ENCODE measurements at places on chromosomes 12 and 14. TPM values are rescaled to one million over a fixed set of nuclear protein-coding genes. Genes with fewer than 3 reads are reported as not detected.

The NANOG gene
- not detected for total RNA-seq

- DNase-seq = no peak
Observed at GRCh38 chr14:32203928-32204357, 874 bp upstream of the RNU6-8 start.

DNA sequence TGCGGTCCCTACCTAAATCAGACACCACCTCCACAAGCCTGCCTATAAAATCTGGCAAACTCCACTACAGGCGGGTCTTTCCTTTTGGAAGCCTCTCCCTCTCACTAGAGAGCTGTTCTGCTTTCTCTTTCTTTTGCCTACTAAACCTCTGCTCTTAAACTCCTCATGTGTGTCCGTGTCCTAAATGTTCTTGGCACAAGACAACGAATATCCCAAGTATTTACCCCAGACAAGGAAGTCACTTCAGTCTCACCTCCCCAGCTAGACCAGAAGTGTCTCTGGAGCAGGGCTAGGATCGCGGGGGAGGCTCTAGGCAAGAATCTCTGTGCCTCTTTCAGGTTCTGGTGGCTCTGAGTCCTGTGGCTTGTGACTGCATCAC lies 37.2 kb upstream of the FICD start:
- no peak for DNase-seq

DNA sequence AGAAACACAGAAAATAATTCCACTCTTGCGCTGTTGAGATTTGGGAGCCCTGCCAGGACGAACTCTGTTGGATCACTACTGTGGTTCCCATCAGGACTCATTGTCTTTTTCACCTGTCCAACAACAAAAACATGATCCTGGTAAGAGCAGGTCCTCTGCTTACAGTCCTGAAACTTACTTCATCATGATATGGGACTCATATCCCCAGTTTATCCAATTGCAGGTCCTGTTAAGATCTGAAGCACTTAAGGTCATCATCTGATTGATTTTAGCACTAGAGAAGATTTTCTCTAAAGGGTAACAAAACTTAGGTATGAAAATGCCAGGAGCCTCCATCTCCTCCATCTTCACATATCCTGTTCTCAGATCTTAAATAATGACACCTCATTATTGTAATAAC lies at the start of gene OR6S1:
TSS of gene OR6S1 (minus strand) at position 101 of the 400 bp plus-strand sequence. CDS start at position 101, 0 bp downstream.
- no peak for DNase-seq

The KCNMB4 gene
- total RNA-seq = 0.71 TPM

DNA sequence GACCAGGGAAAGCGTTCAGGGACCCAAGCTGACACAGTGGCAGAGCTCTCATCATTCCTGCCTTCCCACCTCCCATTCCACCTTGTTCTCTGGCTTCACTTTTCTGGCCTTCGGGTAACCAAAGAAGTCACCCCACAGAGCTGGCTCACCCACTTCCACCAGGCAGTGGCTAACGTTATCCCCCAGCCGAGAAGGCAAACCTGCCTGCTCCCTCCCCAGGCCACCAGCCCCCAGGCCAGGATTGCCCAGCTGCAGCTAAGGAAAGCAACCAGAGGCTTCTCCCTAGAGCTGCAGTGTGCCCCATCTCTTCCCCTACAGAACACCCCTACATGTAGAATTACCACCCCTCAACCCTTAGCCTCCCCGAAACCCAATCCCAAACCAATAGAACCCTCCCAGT lies 22.2 kb downstream of the CCDC88C start:
- no peak for DNase-seq

DNA sequence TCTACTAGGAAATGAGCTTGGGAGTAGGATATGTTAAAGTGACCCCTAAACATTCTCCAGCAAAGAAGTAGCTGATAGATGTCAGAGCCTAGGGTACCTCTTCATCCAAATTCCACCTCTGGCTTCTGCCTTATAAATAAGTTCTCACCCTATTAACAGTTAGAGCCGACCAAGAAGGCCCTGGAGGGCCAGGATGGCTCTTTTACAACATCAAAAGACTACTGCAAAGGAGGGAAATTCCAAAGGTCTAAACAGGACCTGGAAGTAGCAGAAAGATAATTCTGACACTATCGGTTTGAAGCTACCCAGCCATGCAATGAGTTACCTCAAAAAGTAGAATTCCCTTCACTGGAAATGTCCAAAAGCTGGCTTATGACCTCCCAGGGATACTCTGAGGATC lies 90.0 kb downstream of the PPM1H start:
- no peak for DNase-seq

DNA sequence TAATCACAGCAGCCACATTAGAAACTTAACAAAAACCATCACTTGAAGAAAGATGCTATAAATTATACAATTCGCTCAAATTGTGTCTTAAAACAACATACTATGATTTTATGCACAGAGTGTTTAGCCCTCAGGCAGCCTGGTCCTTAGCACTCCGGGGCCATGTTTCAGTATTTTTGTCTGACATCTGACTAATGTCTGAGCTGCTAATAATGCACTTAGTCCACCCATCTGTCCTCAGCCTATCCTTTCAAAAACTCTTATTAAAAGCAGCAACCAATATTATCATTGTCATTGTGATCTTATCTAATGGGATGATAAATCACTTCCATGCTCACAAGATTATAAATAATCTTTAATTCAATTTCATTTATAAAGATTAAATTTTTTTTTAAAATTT lies 602.7 kb upstream of the FOXG1 start:
- no peak for DNase-seq

DNA sequence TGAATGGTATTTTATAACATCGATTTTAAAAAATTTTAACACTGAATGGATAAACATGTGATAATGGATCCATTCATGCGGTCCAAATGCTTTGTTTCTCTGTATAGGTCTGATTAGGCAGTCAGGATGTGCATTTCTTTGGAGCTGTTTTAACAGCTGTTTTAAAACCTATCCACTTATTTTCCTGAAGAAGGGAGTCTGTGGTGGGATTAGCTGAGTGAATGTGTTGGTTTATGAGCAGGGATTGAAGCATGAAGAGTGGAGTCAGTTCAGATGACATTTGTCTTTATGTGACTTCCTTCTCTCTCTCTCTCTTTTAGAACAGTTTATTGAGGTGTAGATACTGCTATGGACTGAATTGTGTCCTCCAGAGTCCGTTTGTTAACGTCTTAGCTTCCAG lies 37.7 kb downstream of the GLT8D2 start:
- no peak for DNase-seq

DNA sequence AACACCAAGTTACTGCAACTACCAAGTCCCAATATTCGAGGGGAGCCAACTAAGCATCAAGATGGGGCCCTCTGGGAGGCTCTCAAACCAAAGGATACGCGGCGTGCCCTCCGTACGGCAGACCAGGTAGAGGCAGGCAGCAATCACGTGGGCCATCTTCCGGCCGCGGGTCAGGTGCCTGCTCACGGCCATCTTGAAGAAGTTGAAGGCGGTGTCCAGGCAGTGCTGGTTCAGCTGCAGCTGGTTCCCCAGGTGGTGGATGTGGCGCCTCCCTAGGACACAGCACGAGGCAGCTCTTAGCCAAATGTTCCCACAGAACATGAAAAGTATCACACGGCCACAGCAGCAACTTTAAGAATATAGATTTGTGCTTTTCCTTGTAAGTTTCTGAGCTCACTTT lies 24.3 kb downstream of the BTBD6 start:
- DNase-seq = no peak

DNA sequence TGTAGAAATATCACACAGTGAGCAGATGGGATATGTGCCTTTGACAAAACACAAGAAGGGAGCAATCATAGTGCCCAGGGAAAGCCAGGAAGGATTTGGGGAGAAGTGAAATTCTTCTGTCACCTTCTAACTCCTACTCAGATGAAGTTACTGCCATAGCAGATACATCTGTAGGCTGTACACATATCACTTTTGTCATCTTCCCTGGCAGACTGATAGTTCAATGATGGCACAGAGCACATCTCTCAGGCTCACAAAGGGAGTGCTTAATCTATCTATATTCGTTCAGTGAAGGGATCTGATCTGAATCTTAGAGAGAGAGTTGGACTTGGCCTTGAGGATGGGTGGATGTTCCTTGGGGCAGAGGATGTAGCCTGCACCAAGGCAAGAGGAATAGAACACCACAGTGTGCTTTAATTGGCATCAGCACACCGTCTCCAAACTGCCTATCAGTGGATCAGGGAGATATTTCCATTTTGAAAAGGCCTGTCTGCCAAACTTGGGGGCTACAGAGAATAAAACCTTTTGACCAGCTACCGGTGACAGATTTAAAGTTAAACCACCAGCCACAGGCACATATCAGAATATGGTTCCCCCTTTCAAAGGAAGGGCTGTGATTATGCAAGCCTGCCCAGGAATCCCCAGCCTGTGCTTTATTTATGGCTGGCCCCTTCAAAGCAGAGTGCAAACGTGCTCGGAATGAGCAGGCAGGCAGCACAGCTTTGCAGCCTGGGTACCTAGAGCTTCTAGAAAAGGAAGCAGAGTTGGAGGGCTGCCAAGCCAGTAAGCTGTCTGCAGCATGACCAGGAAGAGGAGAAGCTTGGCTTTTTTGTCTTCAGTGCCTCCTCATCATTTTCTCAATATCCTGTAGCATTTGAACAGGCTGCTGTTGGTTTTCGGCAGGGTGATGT lies 165.5 kb upstream of the DYRK2 start:
- DNase-seq = peak; percentile 88

DNA sequence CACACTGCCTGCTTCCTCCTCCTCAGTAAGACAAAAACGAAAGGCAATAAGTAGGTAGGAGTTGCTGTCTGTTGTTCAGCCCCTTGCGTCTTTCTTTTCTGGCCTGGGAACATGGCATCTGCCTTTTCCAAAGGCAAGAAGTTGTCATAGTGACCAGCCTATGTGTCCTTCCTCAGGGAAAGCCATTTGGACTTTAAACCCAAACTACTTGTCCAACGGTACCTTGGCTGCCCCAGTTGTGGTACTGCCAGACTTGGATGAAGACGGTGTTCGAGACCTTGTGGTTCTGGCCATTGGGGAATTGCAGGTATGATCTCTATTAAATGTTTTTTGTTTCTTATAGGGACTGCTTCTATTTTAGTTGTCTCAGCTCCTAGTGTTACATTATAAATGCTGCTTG lies 18.5 kb downstream of the FAM234B start:
- no peak for DNase-seq

DNA sequence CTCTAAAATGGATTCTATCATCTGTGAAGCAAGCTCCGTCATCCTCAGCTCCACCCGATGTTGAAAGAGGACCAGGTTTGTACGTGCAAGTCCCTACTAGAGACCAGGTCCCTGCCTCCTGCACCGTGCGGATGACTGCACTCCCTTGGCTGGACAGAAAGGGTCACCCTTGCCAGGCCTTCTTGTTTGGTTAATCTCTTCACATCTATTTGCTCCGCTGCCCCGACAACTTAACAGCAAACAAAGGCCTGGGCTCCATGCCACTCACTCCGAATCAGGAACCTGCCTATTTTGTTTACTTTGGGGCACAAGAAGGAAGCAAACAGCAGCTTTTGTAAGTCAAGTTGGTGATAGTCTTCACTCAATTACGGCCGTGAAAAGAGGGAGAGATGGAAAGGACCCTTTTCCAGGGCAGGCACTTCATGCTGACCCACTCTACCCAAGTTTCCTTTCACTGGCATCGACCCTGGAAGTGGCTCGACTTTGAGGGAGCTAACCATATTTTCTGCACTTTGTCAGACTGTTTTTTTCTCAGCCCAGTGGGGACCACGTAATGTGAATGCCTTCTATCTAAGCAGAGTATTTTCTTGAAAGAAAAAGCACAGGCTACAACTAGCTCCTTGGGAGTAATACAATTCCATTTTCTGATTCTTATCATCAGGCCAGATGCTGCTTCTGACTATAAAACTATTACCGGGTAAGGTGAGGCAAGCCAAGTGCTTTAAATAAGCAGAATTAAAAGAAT lies 202.6 kb downstream of the FOXN3 start:
- no peak for DNase-seq

The FAM90A1 gene
- total RNA-seq = 0.30 TPM

DNA sequence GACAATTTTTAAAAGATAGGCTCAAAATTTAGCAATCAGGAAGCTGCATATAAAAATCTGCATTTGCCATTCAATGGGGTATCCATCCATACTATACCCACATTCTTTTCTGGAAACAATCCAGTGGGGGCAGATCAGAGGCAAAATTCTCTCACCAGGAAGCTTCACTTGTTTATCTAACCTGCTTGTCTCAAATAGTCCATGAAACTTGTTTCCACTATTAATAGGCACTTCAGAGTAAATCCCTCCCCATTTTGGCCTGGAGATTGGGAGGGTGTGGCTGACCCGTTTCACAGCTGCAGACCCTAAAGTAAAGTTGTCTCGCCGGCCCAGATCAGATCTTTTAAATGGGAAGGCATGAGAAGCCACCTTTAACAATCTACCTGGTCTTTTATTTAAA lies 139.4 kb upstream of the CPNE8 start:
- DNase-seq = no peak

DNA sequence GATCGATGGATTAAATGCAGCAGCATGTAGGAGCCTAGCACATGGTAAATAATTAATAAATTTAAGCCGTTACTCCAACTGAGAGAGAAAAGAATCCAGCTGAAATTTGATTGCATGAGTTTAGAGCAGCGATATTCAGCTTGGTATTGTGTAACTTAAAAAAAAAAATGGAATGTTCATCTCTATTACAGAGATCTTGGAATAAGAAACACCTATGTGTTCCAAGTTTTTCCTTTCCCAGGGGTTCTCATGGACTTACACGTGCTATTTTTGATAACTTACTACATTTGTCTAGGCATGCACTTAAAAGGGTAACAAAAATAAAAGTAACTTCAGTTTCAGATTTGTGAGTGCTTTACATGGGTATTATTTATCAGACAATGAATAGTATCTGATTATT lies 122.8 kb downstream of the RASSF9 start:
- DNase-seq = no peak

The KTN1 gene
- 68.4 TPM for total RNA-seq

The KITLG gene
- total RNA-seq = not detected

The PRB2 gene
- not detected for total RNA-seq

GRCh38 chr14:38874721-38875120 lies 228.3 kb downstream of the SEC23A start:
- no peak for DNase-seq

GRCh38 chr14:65565948-65566347 lies 153.4 kb downstream of the FUT8 start:
- no peak for DNase-seq

- DNase-seq = no peak
Observed at GRCh38 chr14:90659156-90659555, 157.1 kb downstream of the TTC7B start.

GRCh38 chr14:105153739-105154475 lies 14.7 kb downstream of the JAG2 start:
- no peak for DNase-seq

The CLEC14A gene
- not detected for total RNA-seq

- DNase-seq = no peak
Observed at GRCh38 chr12:14427929-14428328, 62.4 kb downstream of the ATF7IP start.

The PTGER2 gene
- 4.8 TPM for total RNA-seq
